ENCODE measurements at places on chromosomes 12 and 14.
A peak's percentile ranks its signal among the peaks of the same experiment; 100 is the strongest.

GRCh38 chr12:131682510-131682895 is 28.4 kb upstream of the SFSWAP start:
- no peak for DNase-seq

DNA sequence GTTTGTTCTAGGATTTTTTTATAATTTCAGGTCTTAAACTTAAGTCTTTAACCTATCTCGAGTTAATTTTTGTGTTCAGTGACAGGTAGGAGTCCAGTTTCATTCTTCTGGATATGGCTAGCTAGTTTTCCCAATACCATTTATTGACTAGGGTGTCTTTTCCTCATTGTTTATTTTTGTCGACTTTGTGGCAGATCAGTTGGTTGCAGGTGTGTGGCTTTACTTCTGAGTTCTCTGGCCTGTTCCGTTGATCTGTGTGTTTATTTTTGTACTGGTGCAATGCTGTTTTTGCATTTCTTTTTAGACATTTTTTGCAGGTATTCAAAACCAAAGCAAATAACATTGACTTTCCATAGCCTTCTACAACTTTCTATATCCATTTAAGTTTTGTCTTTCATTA is 121.7 kb downstream of the ETNK1 start:
- DNase-seq: no peak

GRCh38 chr12:29796823-29797263 is 13.1 kb upstream of the TMTC1 start:
- DNase-seq: peak; percentile 90

DNA sequence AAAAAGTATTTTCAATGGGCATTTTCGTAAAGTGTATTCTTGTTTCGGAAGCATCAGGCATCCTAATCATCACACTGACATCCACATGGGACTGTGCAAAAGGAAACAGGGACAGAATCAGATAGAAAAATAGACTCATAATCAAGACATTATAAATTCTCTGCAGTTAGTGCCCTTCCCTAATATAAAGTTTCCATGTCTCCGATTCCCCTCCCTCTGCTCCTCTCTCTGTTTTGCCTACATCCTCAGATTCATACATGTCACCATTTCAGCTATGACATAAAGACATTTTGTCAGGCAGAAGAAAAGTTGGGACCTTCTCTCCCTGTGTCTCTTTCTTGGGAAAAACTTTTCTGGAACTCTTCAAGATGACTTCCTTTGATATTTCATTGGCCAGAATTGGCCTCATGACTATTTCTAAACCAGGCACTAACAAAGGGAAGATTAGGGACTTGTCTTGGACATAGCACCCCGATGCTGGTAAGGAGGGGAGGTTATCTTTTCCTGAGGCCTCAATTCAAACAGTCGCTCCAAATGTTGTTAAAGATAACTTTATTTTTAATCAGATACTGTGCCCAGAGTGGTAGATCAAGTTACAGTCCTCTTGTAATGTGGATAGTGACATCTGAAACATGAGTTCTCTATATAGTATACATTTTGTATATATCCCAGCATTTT is 212.1 kb upstream of the BTG1 start:
- DNase-seq: no peak

DNA sequence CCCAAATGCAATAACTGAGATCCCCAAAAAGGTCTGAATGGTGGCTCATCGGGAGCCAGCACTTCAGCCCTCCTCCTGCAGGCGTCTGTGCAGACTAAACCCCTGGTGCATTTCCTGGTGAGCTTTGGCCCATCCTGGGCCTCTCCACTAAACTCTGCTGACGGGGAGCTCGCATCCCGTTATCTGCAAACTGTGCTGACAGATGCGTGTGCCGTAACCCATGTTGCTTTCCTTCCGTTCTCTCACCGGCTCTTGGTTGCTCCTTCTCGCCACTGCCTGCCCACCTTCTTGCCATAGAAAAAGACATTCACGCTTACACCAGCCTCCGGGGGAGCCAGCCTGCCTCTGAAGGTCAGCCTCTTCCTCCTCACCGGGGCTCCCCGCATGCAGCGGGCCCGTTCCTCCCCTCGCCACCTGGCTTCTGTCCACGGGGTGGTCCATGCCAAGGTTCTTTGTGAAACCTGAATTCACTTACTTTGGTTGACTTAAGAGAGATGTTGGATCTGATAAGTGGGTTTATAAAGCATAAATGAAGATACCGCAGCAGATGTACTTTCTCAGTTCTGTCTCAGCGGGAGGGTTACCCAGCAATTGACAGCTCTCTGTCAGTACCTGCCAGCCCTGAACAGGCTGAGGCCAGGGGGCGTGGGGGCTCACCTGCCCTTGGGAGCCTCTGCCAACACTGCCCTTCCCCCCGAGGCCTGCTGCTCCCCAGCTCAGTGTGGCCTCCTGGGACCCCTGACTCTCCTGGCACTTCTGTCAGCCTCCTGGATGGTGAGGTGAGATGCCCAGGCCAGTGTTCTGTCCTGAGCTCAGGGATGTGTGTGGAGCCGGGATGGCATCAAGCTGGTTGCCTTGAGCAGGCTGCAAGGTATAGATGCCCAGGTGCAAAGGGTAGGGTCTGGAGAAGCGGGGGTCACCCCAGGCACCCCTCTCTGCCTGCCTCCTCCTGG is 14.2 kb downstream of the ZFYVE21 start:
- DNase-seq: no peak

DNA sequence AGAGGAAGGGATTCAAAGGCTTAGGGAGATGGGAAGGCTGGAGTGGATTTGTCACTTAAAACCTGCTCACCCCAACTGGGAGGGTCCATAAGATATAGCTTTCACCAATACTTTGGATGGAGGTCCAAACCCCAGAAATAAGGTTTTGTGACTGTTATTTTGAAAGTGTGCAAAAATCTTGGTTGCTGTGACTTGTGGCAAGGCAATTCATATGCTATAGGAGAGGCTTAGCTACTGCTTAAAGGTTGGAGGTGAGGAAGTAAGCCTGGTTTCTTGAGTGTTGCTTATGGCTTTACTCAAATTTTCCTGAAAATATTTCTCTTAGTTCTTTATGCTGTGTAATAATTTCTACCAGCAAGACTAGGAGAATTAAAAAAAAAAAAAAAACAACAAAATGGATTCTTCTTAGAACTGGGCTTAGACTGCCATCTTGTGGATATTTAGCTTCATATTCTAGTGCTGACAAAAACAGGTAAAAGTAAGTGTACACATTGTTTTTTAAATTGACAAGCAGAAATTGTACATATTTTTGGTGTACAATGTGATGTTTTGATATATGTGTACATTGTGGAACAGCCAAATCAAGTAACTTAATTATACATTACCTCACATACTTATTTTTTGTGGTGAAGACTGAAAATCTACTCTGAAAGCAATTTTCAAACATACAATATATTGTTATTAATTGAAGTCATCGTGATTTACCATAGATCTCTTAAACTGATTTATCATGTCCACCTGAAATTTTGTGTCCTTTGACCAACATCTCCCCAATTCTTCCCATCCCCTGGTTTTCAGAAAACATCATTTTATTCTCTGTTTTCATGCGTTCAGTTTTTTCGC is 23.0 kb downstream of the PDE6H start:
- DNase-seq: peak; percentile 64

- DNase-seq: no peak
Measured at GRCh38 chr12:51017452-51017851, 8.7 kb downstream of the SLC11A2 start.

GRCh38 chr14:100603341-100604120 is 16.3 kb upstream of the BEGAIN start:
- DNase-seq: no peak

GRCh38 chr12:121400332-121401139 is 618 bp downstream of the RNF34 start:
- DNase-seq: peak; percentile 40

GRCh38 chr12:77679686-77680085 is 151.0 kb upstream of the NAV3 start:
- DNase-seq: no peak

DNA sequence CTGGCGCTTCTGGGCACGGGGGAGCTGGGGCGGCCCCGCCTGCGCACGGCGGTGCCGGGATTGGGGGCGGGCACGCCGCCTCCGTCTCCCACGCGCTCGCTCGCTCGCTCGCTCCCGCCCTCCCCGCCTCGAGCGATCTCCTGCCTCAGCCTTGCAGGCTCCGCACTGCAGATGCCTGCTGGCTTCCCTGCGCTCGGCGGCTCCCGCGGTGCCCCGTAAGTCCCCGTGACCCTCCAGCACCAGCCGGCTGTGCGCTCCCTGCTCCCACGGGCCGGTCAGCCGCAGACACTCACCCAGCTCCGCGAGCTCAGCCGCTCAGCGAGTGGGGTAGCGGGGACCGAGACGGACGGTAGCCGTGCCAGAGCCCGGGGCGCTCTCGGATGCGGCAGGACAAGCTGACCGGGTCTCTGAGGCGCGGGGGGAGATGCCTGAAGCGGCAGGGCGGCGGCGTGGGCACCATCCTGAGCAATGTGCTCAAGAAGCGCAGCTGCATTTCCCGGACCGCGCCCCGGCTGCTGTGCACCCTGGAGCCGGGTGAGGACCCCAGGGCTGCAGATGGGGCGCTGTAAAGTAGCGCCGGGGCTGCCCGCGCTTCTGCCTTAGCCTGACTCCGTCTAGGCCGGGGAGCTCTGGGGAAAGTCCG is at the start of gene TBC1D30:
TBC1D30 (plus strand) TSS at position 148 of the 643 bp plus-strand sequence; CDS start at position 381, 233 bp downstream.
- no peak for DNase-seq

DNA sequence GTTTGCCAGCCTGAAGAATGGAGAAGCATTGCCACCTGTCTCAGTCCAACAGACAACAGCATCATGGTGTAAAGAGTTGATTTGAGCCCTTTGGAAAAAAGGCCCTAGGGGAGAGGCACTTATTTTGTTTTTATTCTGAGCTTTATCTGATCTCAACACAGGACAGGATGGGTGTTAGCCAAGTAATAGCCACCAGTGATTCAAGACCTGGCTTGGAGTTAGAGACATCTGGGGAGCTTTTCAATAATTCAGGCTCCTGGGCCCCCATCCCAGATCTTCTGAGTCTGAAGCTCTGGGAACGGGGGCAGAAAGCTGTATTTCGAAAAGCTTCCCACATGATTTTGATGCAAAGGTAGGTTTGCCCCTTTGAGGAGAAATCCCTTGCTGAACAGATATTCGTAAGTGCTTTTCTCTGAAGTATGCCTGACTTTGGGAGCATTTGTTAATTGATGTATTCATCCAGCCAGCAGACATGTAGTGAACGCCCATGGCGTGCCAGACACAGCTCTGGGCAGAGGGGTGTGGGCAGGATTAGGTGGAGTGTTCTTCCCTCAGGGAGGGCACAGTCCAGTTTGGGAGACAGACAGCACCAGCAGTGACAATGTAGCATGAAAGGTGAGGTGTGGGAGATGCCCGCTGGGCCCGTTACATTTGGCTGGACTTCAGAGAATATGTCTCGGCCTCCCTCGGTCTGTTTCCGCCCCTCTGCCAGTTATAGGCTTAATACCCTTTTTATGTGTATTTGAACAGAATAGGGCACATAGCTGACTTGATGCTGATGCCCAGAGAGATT is 72.5 kb downstream of the TSPAN9 start:
- peak; percentile 77 for DNase-seq

DNA sequence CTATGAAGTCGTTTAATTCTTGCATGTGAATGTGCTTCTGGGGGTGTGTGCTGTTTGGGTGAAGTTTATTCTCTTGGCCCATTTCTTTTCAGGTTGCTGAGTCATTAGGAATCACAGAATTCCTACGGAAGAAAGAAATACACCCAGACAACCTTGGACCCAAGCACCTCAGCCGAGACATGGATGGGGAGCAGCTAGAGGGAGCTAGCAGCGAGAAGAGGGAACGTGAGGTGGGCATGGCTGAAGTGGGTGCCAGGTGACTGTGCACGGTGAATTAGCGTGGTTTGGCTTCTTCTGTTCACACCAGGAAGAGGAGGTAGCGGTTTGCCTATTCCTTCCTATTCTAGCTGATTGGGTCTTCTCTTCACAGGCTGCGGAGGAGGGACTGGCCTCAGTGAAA is 19.2 kb downstream of the ZNF839 start:
- DNase-seq: no peak

DNA sequence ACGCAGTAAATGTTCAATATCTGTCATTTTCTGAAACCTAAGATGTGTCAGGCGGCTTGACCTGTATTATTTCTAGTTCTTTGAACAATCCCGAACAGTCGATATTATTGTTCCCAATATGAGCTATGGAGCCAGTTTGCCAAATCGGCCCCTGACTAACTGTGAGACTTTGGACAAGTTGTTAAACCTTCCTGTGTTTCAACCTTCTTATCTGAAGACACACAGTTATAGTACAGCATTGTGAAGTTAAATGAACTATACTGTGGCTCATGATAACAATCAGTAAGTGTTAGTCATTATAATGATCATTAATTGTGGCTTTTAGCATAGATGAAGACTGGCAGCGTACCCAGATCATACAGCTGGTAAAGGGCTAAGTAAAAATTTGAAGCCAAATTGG is 23.4 kb downstream of the DDX47 start:
- no peak for DNase-seq

DNA sequence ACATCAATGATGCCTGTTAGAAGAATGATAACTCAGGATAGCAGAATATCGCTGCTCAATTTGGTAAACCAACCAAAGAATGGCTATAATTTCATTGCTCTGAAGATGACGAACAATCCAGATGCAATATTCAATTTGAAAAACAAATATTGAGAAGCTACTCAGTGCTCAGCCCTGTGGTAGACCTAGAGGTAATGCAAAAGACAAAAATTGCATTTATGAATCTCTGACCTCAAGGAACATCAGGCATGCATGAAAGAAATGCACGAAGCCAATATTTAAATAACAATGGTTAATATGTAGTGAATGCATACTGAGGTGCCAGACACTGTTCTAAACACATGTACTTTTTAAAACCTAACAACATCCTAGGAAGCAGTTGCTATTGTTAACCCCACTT is 298.6 kb upstream of the TMTC1 start:
- DNase-seq: no peak

GRCh38 chr12:113077859-113078255 is 21.3 kb downstream of the DTX1 start:
- no peak for DNase-seq

DNA sequence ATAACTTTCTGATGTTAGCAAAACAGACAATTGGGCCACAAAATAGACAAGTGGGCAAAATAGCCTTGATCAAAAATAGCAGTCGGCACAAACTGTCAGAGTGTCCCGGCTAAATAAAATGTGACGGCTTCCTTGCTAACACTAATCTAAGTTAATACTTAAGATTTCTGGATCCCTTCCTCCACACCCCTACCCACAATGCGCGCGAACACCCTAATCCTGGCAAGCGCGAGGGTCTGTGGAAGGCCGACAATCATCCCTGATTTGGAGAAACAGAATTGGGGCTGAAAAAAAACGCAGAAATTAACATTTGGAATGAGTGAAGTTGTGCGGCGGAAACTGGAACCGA is 489 bp downstream of the CEP290 start:
- no peak for DNase-seq

GRCh38 chr12:19764408-19764807 is 325.1 kb downstream of the AEBP2 start:
- no peak for DNase-seq

DNA sequence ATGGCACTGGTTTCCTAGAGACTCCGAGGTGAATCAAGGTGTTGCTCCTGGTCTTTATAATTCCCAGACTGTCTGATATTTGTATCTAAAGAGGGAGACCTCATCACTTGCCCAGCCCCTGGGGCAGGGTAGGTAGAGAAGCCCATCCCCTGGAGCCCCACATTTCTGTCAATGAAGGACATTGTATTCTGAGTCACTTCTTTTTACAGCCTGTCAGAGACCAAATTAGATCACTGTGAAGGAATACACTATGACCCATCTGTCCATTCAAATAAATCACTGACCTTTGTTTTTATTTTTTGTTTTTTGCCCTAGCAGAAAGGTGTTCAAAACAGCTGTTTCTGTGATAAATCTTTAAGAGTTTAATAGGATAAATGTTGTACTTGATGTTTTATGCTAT is 67.9 kb upstream of the ANO6 start:
- DNase-seq: no peak

Measured in muscle of back (tissue), 13 donors.